Breast epithelium (tissue), 4 donors: ENCODE measurements at places on chromosomes 3 and 15. TPM values are rescaled to one million over a fixed set of nuclear protein-coding genes. Genes with fewer than 3 reads are reported as not detected.

- no peak for DNase-seq
Observed at GRCh38 chr3:42815826-42816225, 6.6 kb downstream of the ACKR2 start.

DNA sequence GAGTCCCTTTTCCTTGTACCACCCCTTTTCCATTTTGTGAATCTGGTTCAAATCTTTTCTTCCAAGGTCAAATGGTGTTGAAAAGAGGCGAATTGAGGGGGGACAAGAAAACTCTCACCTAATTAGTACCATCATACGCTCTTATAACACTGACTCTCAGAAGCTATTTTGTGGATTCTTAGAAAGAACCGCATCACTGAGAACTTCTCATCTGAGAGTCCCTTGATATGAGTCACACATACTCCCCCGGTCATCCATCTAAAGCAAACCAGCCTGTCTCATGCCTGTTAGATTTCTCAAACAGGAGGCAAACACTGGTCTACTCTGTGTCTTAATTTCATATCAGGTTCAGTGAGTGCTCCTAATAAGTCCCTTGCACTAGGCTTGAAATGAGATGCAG, 76.5 kb upstream of the SPRED1 start:
- no peak for DNase-seq

GRCh38 chr15:88956263-88956662, 43.1 kb upstream of the MFGE8 start:
- DNase-seq, result no peak

DNA sequence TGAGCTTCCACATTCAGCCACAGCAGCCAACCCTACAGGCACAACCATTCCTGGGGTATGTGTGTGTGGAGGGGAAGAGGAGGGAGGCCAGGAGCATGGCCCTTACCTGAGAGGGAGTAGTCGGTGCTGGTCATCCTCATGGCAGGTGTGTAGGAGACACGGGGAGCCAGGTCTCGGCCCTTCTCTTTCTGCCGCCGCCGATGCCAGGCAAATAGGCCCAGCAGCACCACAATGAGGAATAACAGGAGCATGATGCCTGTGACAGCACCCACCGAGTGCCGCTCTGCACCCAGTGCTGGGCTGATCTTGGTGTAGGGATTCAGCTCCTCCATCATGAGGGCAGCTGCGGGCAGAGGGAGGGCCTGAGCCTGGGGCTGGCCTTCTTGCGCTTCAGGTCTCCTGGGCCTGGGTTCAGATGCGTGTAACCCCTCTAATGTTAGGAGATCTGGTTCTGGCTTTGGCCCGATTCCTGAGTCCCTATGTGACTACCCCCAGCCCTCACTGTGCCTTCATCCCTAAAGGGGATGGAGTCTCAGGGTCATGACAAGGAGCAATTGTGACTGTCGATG, 44.4 kb downstream of the RAB11A start:
- DNase-seq, result no peak

The P2RY12 gene
- 9.0 TPM for total RNA-seq

The CDHR4 gene
- total RNA-seq, result not detected

- no peak for DNase-seq
Observed at GRCh38 chr3:4042070-4042469, 242.8 kb downstream of the LRRN1 start.

DNA sequence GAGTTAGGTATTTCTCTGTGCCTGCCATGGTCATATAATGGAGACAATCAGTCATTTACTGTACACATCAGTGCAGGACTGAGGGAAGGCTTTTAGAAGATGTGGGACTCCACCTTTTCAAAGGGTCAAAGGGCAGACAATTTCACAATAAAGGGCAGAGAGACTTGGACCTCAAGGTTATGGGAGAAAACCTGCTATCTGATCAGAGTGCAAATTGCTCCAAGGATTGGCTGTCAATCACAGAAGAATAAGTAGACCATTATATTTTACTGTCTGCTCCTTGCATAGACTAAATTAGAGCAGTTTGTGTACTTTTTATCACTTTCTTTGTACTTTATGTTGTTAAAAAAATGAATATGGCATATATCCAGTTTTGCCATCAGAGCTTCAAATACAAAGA, 314.9 kb upstream of the ATP11B start:
- DNase-seq, result no peak

The TRIM59 gene
- total RNA-seq, result 0.64 TPM
